ENCODE measurements at places on chromosomes 1 and 21. TPM values are rescaled to one million over a fixed set of nuclear protein-coding genes. Genes with fewer than 3 reads are reported as not detected.

DNA sequence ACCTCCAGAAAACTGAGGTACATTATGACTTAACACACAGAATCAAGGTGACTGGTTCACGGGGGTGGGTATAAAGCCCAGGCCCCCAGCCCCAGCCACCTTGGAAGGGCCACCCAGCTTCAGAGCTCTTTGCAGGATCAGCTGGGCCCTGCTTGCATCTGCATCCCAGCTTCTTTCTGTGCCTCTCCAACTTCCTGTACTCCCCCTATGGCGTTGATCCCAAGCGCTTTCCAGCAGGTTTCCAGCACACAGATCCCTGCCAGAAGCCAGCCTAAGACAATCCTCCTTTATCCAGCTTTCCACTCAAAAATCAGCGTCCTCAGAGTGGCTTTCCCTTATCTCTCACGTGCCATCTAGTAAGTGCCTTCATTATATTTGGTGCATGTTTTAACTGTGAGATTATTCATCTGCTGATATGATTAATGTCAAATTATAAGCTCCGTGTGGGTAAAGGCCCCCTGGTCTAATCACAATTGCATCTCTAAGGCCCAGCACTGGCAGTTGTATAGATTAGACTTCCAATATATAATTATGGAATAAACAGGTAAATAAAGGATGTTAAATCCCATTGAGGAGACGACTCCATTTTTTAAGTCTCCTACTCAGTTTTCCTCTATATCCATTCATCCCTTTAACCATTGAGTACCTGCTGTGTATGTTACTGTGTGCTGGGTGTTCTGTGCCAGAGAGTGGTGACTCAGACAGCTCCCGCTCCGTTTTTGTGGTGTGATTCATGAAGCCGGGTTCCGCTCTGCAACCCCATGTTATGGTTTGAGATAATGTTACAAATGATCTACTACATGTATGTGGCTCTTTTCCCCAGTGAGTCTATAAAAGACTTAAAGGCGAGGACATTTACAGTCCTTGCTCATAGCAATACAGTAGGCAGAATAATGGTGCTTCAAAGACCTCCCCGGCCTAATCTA lies 387.6 kb downstream of the PCP4 start:
- DNase-seq, result no peak

GRCh38 chr1:229470406-229471043 lies 36.6 kb upstream of the ACTA1 start:
- DNase-seq, result no peak

DNA sequence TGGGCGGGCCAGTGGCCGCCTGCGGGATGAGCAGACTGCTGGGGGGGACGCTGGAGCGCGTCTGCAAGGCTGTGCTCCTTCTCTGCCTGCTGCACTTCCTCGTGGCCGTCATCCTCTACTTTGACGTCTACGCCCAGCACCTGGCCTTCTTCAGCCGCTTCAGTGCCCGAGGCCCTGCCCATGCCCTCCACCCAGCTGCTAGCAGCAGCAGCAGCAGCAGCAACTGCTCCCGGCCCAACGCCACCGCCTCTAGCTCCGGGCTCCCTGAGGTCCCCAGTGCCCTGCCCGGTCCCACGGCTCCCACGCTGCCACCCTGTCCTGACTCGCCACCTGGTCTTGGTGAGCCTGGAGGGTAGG lies 2.1 kb downstream of the B4GALT2 start:
- no peak for DNase-seq

- DNase-seq, result no peak
Measured at GRCh38 chr1:7991504-7992440, 30.3 kb downstream of the PARK7 start.

DNA sequence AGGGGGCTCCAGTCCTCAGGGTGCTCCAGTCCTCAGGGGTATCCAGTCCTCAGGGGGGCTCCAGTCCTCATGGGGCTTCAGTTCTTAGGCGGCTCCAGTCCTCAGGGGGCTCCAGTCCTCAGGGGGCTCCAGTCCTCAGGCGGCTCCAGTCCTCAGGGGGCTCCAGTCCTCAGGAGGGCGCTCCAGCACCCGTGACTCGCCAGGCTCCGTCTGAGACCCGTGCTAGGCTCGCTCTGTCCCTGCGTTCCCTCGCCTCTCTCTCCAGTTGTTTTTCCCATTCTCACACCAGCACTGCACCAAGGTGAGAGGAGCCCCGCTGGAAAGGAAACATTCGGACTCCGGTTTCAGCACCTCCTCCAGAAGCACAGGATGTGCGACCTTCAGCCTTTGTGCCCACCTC lies 9.4 kb upstream of the OR2M2 start:
- DNase-seq, result no peak

GRCh38 chr1:22529901-22530621 lies 33.2 kb upstream of the EPHA8 start:
- no peak for DNase-seq

DNA sequence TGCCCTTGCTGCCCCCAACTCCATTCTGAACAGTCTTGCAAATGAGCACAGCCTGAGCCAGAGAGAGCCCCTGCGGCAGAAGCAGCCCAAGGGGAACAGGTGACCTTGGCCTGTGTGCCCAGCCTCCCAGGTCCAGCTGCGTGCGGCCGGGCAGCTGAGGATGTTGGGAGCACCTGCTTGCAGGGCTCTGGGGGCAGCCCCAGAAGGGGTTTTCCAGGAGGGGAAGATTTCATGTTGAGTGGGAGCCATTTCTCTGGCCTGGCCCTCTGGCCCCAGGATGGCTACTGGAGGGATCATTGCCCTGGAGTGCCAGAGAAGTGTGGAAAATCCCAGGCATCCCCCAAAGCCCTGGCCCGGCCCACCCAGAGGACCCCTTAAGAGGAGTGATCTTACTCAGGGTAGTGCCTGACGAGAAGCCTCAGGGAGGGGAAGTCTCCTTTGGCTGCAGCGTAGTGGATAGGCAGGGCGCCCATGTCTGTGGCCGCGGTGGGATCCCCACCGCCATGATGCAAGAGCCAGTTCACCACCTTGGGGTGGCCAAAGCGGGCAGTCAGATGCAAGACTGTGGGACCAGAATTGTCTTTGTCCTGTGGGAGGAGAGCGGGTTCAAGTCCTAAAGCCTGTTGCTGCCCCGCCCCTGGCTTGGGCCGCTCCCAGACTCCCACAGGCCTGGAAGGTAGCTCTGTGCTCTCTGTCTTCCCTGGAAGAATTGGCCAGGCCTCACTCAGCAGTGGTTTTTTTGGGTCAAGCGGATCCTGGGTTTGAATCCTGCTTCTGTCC lies 20.6 kb upstream of the RNU1-4 start:
- DNase-seq, result no peak

DNA sequence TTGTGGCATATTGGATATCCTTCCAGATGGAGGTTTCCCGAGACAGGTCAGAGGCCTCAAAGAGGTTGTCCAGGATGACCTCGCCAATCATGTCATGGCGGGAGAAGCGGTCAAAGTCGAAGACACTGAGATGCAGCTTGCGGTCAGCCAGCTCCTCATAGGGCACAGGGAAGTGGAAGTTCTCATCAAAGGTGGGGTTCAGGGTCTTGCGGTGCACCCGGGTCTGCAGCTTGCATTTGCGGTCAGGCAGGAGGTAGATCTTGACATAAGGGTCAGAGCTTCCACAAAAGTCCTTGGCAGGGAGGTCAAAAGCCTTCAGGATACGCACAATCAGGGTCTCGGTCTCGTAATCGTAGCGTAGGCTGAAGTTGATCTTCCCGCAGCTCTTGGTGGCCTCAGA lies 16.2 kb downstream of the SYT6 start:
- no peak for DNase-seq

- no peak for DNase-seq
Measured at GRCh38 chr1:198467907-198468306, 72.6 kb downstream of the ATP6V1G3 start.

ANGPTL1 gene
- not detected for total RNA-seq

RNU1-3 gene
- total RNA-seq, result not detected

KCNJ15 gene
- total RNA-seq, result not detected

OR2L8 gene
- not detected for total RNA-seq

TSPAN1 gene
- 5.9 TPM for total RNA-seq

DEGS1 gene
- total RNA-seq, result 306 TPM

All from G401 (cell line).